ENCODE measurements at places on chromosomes 1 and 21.

DNA sequence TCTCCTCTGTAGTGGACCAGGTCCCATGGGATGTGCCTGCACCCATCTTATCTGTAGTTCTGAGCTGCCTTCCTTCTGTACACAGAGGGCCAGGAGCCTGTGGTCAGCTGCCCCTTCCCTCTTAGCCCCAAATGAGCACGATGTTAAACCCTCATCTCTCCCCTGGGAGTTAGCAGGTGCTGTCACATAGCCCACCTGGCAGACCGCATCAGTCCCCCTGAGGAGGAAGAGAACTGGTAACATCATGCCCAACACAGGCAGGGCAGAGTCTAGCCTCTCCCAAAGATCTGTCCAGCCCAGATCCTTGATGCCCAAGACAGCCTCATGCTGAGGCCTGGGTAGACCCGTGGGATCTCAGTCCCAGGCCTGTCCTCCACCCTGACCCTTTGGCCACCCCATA lies 4.7 kb downstream of the TIE1 start:
- no peak overlapping the region for H3K4me3 ChIP-seq
- DNase-seq, result no peak
- H3K36me3 ChIP-seq, result no peaks in the 10 kb centered on the region

DNA sequence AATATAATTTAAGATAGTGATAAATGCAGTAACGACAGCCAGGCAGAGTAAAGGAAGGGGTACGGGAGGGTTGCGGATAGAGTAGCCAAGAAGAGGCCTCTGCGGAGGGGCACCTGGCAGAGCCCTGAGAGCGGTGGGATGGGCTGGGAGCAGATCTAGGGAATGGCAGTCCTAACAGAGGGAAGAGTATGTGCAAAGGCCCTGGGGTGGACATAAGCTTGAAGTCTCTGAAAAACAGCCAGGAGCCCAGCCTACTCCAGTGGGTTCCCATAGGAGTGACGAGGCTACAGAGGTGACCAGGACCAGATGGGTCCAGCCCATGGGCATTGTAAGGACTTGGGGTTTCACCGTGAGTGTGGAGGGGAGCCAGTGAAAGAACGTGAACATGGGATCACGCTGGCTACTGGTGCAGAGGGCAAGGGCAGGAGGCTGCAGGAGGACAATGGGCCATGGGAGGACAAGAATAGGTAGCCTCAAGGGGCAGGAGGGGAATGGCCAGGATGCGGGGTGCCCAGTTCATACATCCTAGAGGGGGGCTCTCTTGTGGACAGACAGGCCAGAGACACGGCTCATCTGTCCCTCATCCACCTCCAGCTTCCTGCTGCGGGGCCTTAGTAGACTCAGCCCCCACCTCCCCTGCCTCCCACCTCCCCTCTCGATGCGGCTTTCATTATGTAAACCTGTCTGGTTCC lies 185.7 kb upstream of the VAMP3 start:
- no peak overlapping the region for H3K4me3 ChIP-seq
- H3K27me3 ChIP-seq, result no peaks in the 10 kb centered on the region
- DNase-seq, result no peak
- H3K27ac ChIP-seq, result no peak overlapping the region

DNA sequence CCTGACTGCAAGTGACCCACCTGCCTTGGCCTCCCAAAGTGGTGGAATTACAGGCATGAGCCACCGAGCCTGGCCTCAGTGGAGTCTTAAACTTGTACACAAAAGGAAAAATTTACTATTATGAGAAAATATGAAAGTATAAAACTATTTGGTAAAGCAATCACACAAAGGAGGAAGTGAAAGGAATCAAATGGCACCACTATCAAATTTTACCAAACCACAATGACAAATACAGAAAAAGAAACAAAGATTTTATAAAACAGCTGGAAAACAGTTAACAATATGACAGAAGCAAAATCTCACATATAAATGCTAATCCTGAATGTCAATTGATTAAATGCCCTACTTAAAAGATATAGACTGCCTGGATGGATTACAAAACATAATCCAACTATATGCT lies 42.1 kb upstream of the NEGR1 start:
- H3K27me3 ChIP-seq, result no peaks in the 10 kb centered on the region
- H3K4me1 ChIP-seq, result no peaks in the 10 kb centered on the region
- DNase-seq, result no peak
- no peaks in the 10 kb centered on the region for H3K36me3 ChIP-seq
- H3K27ac ChIP-seq, result no peak overlapping the region
- no peak overlapping the region for H3K4me3 ChIP-seq

- DNase-seq, result peak; percentile 80
- peak overlapping the region; percentile 13 for H3K27ac ChIP-seq
- H3K27me3 ChIP-seq, result no peaks in the 10 kb centered on the region
- no peaks in the 10 kb centered on the region for H3K36me3 ChIP-seq
Observed at GRCh38 chr1:203480525-203481084, 5.0 kb downstream of the PRELP start.

DNA sequence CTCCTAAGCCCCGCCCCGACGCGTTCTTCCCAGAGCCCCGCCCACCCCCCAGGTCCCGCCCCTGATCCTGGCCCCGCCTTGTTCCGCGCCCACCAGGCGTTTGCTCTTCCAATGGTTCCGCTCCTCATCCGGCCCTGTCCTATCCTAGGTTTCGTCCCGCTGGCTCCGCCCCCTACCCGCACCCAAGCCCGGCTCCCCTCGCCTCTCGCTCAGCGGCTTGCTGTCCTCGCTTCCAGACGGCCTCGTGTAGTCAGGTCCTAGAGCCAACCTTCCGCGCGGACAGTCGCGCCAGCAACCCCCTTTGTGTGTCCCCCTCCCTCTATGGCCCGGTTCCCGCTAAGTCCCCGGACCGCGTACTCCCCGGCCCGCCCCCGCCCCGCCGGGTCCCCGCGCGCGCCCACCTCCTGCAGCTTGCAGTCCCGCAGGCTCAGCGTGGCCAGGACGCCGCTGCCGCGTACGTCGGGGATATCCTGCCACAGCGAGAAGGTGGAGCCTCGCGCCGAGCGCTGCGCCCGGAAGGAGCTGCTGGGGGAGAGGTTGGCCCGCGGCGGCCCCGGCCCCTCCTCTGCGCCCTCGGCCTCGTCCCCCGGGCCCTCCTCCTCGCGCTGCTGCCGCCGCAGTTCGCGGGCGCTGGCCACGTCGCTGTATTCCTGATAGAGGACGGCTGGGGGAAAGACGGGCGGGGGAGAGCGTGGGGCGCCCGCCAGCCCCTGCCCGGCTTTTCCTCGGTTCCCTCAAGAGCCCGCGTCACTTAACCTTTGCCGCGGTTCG lies 5.7 kb downstream of the ARHGEF19 start:
- H3K27me3 ChIP-seq, result no peaks in the 10 kb centered on the region
- DNase-seq, result peak; percentile 99
- peak overlapping the region; percentile 84 for H3K27ac ChIP-seq
- peaks cover 8% of the 10 kb centered on the region for H3K36me3 ChIP-seq
- peaks cover 2% of the 10 kb centered on the region for H3K4me1 ChIP-seq

- H3K4me3 ChIP-seq, result no peak overlapping the region
- no peaks in the 10 kb centered on the region for H3K27me3 ChIP-seq
- no peak overlapping the region for H3K27ac ChIP-seq
Observed at GRCh38 chr1:235468970-235469369, 35.3 kb downstream of the B3GALNT2 start.

GRCh38 chr1:71307451-71307850 lies 226.6 kb upstream of the ZRANB2 start:
- peak; percentile 42 for DNase-seq
- no peaks in the 10 kb centered on the region for H3K27me3 ChIP-seq
- H3K4me1 ChIP-seq, result no peaks in the 10 kb centered on the region
- no peaks in the 10 kb centered on the region for H3K36me3 ChIP-seq
- no peak overlapping the region for H3K4me3 ChIP-seq

Data from mesendoderm (in vitro differentiated cells).